ENCODE measurements at places on chromosomes 4 and X.

DNA sequence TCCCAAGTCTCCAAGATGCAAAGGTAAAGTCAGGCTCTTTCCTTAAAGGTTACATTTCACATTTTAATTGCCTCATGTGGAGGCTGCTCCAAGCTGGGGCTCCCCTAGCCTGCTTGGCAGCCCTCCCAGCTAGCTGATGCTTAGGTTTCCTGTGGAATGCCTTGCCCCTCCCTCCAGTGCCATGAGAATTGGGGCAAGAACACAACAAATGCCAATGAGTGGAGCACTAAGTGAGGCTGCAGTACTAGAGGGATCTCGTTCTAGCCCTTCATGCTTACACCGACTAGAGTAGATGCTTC, 597.7 kb downstream of the MID1IP1 start:
- no peak for DNase-seq

GRCh38 chrX:39945709-39946108, 152.0 kb downstream of the BCOR start:
- DNase-seq = no peak

DNA sequence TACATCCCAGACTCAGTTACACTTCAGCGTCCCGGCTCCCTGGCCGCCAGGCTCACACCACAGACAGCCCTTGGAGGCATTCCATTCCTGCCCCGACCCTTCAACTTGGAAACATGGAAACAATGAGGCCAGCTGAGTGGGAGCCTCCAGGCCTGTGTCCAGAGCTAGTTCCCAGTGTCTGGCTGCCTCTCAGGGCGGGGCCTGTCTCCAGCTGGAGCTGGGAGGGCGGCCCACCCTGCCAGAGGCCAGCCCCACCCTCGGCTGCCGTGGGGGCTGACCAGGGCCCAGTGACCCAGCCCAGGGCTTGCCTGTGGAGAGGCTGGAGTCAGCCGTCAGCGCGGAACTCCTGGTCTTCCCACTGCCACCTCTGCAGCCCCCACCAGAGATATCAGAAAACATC, 37.4 kb upstream of the SPON2 start:
- DNase-seq = no peak

DNA sequence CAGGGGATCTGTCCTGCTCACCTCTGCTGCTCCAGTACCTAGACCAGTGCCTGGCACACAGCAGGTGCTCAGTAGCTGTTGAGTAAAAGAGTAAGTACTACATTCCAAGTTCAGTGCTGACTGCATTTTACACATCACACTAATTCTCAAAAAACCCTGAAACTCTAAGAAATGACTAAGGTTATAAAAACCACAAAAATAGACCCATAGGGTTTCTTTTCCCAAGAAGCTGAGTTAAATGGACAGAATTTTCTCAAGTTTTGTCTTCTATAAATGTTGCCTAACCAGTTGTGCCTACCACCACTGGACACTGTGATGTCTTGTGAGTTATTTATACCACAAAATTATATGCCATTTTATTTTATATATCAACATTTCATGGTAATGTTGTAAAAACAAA, 78.9 kb upstream of the RXFP1 start:
- DNase-seq = no peak

DNA sequence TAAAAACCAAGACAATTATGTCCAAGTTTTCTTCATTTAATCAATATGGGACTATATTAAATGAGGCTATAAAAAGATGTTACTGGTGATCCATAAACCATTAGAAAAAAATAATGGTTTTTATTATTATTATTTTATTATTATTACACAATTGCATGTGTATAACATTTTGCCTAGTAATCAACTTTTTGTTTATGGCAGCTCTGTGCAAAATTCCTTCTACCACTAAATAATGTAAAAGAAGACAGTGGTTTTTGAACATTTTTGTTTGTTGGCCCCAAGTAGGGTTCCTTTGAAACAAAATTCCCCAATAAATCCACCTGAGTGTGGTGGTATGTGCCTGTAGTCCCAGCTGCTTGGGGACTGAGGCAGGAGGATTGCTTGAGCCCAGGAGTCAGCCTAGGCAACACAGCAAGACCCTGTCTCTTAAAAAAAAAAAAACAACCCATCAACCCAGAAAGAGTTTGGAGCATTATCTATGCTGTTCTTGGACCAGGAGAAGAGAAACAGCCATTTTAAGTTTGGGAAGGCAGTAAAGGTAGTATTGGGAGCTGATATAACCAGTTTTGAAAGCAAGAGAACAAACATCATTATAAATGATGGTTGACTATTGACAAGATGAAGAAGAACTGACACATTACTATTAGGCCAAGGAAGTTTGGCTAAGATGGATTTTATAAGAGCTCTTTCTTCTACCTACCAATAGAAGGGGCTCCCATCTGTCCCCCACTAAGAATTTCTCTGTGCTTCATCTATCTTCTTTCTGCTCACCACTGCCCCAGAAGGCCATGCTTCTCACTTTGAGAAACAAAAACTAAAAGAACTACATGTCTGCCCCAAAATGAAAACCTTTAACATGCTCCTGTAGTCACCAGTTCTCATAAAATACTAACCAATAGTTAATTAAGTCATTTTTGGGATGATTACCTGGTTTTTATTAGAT, 2.2 kb downstream of the TMEM156 start:
- DNase-seq = no peak

GRCh38 chrX:79117078-79117477, 27.4 kb upstream of the GPR174 start:
- DNase-seq = no peak

- DNase-seq = no peak
These were observed 217.0 kb downstream of the BMPR1B start for GRCh38 chr4:94974773-94975172.

DNA sequence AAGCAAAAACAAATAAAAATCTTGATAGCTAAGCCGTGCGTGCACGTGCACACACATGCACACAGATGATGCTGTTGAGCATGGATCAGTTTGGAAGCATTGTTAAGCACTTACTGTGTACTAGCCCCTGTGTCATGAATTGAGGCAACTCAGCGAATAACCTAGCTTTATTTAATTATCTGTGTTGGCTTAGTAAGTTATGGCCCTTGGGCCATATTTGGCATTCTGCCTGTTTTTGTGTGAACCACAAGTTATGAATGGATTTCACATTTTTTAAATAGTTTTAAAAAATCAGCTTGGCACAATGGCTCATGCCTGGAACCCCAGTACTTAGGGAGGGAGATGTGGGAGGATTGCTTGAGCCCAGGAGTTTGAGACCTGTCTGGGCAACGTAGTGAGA, 113.6 kb upstream of the CBLL2 start:
- DNase-seq = no peak

DNA sequence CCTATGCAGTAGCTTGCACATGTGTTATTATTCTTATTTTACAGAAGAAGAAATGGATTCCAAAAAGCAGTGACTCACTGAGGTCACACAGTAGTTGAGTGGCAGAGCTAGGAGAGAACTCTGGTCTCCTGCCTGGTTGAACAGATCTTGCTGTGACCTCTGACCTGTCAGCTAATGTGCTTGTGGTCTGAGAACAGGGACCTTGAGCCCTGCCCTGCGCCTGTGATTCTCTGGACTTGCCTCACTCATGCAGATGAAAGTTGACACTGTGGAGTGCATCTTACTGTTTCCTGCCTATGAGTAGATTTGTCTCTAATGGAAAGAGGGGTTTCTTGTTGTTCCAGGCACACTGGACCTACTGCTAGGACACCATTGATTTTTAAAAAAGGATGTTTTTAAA, 32.3 kb downstream of the ETNPPL start:
- DNase-seq = no peak

GRCh38 chr4:15848191-15848842, 70.2 kb downstream of the CD38 start:
- no peak for DNase-seq

GRCh38 chr4:17535906-17536305, 20.9 kb downstream of the CLRN2 start:
- no peak for DNase-seq

DNA sequence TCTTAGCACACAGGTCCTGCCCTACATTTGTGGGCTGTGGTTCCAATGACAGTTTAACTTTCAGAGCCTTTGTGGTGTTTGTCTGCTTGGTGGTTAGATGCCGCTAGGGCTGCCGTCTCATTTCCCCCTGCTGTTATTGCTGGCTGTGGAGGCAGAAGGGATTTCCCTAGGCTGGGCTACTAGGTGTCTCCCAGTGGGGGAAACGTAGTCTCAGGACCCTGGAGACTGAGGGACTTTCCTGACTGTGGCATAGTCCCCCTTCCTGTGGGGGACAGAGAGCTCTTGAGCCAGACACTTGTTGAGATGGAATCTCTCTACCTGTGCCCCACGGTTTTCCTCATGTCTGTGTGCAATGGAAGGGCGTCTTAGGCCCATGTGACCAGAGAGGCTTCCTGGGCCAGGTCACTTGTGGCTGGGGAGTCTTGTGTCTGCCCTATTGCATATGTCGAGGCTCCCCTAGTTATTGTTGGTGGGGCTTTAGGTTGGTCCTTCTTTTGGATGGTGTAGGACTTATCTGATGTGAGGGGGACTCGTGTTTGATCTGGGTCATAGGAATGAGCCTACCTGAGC, 68.2 kb downstream of the ARHGAP10 start:
- DNase-seq = no peak

GRCh38 chr4:135838889-135839288, 1637.3 kb upstream of the PABPC4L start:
- no peak for DNase-seq
